Stimulated activated CD4-positive, alpha-beta T cell treated with anti-CD3 and anti-CD28 coated beads, Interleukin-12 subunit alpha, Interleukin-12 subunit beta, amount 100 ng/mL, for 24 hours (primary cell): ENCODE measurements at places on chromosomes 2 and 18.
A peak's percentile ranks its signal among the peaks of the same experiment; 100 is the strongest.

- DNase-seq: no peak
Measured at GRCh38 chr18:2654928-2655177, 673 bp upstream of the SMCHD1 start.

DNA sequence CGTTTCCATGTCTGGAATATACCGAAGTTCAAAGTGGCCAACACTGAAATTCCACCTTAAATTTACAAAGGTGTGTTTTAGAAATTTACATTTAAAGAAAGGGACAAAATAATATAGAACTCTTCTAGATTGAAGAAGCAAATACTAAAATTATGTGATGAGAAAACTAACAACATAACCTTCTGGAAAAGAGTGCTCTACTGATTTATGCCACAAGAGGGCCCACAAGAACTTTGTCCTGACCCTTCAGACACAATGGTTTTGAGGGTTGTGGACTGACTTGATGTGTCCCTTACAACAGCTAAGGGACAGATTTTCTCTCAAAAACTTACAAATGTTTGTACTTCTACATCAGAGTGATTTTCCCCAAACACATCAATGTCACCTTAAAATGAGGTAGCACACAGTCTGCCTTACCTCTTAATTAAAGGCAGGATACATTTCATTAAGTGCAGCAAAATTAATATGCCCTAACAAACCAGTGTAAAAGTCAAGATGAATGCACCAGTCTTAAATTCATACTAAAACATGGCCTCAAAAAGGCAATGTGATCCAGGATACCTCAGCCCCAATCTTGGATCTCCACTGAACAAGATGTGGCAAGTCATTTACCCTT, 36.2 kb downstream of the EIF2AK3 start:
- no peak for DNase-seq

GRCh38 chr2:208671284-208671683, 264.7 kb downstream of the PTH2R start:
- no peak for DNase-seq

- no peak for DNase-seq
Measured at GRCh38 chr2:173658946-173659371, 304.3 kb downstream of the CDCA7 start.

- DNase-seq: peak; percentile 59
Measured at GRCh38 chr2:109143214-109144187, 14.5 kb downstream of the SH3RF3 start.
